ENCODE measurements at places on chromosomes 11 and 22.

DNA sequence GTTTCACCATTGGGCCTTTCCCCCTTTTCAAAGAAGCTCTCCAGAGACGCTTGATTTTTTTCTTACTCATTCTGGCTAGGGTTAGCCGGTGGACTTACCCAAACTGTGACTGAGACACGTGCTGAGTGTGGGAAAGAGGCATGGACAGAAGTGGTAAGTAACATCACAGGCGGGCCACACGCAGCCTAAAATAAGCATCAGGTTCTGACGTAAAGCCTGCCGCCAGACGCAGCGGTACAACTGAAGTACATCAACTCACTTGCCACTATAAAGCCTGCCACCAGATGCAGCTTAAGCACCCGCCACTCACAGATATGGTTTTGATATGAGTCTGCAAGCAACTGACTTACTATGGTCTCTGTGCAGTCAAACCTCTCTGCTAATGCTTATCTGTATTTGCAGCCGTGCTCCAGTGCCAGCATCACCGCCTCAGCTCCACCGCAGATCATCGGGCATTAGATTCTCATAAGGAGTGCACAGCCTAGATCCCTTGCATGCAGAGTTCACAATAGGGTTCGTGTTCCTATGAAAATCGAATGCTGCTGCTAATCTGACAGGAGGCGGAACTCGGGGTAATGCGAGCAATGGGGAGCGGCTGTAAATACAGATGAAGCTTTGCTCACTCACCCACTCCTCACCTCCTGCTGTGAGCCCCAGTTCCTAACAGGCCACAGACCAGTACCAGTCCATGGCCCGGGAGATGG is 58.8 kb downstream of the PHF21B start:
- DNase-seq = no peak

GRCh38 chr22:25078591-25078990 is 121.1 kb upstream of the CRYBB3 start:
- DNase-seq = no peak

- peak; percentile 56 for DNase-seq
These were observed 59.0 kb downstream of the CEP57 start for GRCh38 chr11:95849087-95849825.

DNA sequence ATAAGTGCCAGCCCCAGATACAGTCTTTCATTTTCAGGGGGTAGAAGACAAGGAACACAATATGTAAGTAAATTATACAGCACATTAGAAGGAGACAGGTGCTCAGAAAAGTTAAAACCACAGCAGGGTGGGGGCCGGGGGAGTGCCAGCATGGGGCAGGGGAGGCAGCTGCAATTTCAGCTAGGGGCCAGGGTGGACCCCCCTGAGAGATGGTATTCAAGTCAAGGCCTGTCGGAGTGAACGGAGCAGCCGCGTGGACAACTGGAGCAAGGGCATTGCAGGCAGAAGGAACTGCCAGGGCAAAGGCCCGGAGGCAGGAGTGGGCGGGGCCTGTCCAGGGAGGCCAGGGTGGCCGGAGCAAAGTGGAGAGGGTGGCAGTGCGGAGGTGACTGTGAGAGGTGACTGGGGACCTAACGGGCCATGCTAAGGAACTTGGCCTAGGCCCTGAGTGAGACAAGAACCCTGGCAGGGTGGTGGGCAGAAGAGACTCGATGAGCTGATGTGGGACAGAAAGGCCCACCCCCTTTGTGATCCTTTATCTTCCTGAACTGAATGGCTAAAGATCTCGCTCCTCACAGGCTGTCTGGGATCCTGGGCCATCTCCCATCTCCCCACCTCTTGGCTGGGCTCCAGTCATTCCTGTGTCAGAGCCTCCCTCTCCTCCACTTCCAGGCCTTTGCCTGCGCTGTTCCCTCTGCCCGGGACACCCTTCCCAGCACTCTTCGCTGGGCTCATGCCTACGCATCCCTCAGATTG is 22.4 kb upstream of the FLRT1 start:
- DNase-seq = no peak

GRCh38 chr22:35629406-35630216 is 12.5 kb upstream of the MB start:
- peak; percentile 6 for DNase-seq

All from NCI-H460 (cell line).